ENCODE measurements at places on chromosomes 11 and 22. TPM values are rescaled to one million over a fixed set of nuclear protein-coding genes. Genes with fewer than 3 reads are reported as not detected.

Gene GGTLC3
- 6.2 TPM for total RNA-seq

Gene ST14
- 139 TPM for total RNA-seq

Gene C11orf21
- total RNA-seq = 4.9 TPM

Gene LINC01488
- not detected for total RNA-seq

- peak within 1 kb of the TSS; percentile 78 for H3K27ac ChIP-seq
- H3K4me3 ChIP-seq = peak within 1 kb of the TSS; percentile 70
- no peaks in the 10 kb centered on the region for H3K27me3 ChIP-seq
These were observed at the start of gene RAD9A for GRCh38 chr11:67391304-67392182. TSS of gene RAD9A (plus strand) at chr11:67391986. CDS start at chr11:67392045, 59 bp downstream.

DNA sequence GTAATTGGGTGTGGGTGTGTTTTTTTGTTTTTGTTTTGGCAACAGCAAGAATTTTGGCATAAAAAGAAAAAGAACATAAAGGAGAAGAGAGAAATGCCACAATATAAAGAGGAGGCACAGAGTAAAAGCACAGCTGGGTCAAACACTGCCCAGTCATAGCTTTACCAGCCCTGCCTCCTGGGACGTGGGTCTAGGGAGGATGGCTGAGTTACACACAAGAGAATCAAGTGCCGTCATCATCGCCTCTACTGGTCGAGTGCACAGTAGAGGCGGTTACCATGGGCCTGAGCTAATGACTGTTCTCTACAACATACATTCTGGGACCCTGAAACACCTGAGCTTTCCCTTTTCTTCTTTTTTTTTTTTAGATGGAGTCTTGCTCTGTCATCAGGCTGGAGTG, 87.6 kb upstream of the BID start:
- H3K4me3 ChIP-seq = no peak overlapping the region
- no peaks in the 10 kb centered on the region for H3K27me3 ChIP-seq
- no peak overlapping the region for H3K27ac ChIP-seq
- H3K36me3 ChIP-seq = peaks cover 12% of the 10 kb centered on the region
- H3K4me1 ChIP-seq = peaks cover 4% of the 10 kb centered on the region

DNA sequence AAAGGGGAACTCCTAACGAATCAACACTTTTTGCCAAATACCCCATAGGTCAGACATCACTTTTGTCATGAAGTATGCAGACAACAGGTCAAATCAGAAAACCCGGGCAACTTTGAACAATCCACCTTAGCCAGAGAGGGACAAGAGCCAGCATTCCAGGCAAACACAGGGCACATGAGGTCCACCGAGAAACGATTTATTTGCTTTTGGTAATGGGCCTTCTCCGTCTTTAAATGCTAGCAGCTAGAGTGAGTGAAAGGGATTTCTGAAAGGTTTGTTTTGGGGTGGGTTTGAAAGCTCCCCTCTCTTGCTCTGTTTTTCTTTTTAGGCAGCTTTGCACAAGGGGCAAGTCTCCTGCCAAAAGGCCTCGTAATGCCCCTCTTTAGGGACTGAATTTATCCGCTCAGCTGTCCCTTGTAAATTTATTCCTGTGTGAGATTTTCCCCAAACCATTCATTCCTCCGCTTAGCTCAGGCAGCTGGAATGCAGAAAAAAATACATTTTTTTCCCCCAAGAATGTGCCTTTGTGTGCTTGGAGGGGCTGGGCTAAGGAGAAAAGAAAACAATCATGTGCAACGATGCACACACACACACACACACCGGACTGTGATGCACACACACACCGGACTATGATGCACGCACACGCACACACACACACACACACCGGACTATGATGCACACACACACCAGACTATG, 196.9 kb downstream of the SNX19 start:
- no peak overlapping the region for H3K27ac ChIP-seq
- no peaks in the 10 kb centered on the region for H3K27me3 ChIP-seq
- no peaks in the 10 kb centered on the region for H3K4me1 ChIP-seq
